ENCODE measurements at places on chromosomes 1 and 21.

GRCh38 chr1:12434174-12434573 lies 183.8 kb downstream of the DHRS3 start:
- DNase-seq, result no peak

- DNase-seq, result no peak
Measured at GRCh38 chr1:77762072-77762476, 2.4 kb upstream of the USP33 start.

GRCh38 chr1:111190931-111191451 lies 9.5 kb downstream of the DENND2D start:
- DNase-seq, result no peak

- DNase-seq, result no peak
Measured at GRCh38 chr1:57788313-57788712, 364.5 kb upstream of the DAB1 start.

GRCh38 chr1:240312872-240313271 lies 221.2 kb downstream of the FMN2 start:
- no peak for DNase-seq

DNA sequence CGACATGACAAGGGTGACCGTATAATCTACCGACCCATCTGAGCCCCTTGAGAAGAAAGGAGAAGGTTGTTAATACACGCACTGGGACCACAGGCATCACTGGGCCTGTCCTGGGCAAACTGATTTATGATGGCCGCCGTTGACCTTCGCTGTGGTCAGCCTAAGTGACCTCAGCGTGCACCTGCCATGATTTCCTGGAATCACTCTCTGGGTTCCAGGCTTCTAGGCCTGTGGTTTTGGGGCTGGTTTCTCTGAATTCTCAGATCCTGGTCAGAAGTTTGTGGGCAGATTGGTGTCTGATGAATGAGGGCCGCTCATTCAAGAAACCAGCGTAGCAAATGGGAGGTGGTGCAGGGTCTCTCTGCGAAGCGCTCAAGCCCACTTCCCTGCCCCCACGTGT lies 64.0 kb downstream of the SIK1 start:
- no peak for DNase-seq

DNA sequence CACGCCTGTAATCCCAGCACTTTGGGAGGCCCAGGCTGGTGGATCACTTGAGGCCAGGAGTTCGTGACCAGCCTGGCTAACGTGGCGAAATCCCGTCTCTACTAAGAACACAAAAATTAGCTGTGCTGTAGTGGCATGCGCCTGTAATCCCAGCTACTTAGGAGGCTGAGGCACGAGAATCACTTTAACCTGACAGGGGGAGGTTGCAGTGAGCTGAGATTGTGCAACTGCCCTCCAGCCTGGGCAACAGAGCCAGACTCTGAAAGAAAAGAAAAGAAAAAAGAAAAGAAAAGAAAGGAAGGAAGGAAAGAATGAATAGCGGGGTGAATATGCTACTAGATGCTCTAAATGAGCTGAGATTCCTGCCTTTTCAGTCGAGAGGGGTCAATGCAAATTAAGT lies 7.1 kb downstream of the GFI1 start:
- DNase-seq, result no peak

GRCh38 chr1:107175102-107175909 lies 34.5 kb downstream of the NTNG1 start:
- DNase-seq, result no peak

DNA sequence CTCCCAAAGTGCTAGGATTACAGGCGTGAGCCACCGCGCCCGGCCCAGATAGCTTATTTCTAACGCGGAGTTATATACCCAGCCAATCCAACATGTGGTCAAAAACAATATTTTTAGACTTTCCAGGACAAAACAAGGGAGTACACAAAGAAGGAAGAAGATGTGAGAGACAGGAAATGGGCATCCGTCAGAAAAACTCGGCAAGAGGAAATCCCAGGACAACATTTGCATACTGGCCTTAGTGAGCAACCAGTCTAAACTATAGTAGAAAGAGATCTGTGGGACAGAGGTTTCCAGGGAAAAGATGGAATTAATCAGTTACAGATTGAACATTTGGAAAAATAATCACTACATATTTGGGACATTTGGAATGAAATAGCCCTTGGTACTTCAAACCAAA lies 11.4 kb downstream of the ARMH1 start:
- DNase-seq, result no peak

DNA sequence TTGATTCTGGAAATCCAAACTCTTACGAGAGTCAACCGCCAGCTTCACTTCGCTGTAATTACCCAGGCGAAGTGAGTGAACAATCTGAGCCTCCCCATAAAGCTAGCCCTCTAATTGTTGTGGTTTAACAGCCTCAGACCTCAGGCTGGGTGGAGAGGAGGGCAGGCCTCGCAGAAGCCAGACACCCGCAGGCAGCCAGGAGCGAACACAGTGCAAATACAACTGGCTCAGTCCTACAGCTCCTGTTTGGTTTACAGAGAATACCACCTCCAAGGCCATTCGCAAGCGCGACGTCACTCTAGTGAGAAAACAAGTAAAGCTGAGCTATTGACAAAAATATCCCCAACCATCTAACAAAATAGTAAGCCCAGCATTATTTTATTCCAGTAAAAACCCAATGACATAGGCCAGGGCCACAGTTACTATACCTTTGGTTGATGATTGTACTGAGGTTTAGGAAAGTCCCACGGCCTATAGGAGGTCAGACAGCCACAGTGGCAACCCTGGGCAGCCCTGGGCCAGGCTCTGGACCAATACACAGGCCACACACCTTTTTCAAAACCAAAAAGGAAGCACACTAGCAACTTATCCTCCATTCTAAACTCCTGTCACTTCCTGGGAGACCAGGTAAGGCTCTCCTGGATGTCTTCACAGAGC lies 163.3 kb downstream of the ETS2 start:
- DNase-seq, result no peak

DNA sequence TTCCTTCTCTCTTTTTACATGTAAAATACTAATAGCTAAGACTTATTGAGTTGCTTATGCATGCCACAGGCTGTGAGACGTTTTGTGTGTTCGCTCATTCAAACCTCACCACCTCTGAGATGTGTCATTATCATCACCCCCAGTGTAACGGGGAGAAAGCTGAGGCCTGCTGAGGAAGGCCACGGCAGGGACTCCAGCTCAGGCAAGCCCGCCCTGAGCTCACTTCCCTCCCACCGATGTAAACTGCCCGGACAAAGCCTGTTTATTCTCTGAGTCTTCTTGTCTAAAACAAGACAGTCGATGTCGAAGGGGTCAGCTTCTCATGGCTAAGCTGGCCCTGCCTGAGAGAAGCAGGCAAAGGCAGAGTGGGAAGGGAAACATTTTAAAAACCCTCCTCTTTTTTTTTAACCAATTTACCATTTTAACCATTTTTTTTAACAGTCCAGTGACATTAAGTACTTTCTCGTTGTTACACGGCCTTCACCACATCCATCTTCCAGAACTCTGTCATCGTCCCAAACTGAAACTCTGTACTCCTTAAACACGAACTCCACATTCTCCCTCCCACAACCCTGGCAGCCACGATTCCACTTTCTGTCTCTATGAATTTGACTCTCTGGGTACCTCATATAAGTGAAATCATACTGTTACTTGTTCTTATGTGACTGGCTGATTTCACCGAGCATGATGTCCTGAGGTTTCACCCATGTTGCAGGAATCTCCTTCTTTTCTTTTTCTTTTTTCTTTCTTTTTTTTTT lies 204.8 kb upstream of the GALNT2 start:
- no peak for DNase-seq

DNA sequence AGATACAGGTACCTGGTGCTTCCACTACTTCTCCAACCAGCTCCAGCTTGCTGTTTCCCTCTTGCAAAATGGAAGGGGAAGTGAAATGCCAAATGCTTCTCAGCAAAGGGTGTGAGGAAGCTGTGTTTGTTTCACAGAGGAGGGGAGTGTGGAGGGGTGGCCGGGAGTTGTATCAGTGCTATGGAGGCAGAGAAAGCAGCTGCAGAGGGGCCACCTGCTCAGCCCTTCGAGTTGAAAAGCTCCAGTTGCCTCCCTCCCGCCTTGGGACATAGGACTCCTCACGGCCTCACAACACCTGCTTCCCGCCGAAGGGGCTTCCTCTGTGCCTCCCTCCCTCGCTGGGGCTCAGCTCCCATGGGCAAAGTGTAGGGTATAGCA lies 12.1 kb upstream of the LINGO4 start:
- no peak for DNase-seq

- no peak for DNase-seq
Measured at GRCh38 chr1:68218490-68218889, 13.8 kb downstream of the WLS start.

DNA sequence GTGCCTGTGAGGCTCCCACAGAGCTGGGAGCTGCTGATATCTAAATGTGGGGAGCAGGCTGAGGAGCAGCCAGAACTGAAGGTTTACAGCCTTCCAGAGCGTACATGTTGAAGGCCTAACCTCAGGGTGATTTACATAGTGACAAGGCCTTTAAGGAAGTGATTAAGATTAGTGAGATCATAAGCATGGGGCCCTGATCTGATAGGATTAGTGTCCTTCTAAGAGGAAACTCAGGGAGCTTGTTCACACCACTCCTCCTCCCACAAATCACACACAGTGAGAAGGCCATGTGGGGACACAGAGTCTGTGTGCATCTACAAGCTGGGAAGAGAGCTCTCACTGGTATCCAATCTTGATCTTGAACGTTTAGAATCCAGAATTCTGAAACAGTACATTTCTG lies 92.3 kb upstream of the NBPF6 start:
- DNase-seq, result no peak

DNA sequence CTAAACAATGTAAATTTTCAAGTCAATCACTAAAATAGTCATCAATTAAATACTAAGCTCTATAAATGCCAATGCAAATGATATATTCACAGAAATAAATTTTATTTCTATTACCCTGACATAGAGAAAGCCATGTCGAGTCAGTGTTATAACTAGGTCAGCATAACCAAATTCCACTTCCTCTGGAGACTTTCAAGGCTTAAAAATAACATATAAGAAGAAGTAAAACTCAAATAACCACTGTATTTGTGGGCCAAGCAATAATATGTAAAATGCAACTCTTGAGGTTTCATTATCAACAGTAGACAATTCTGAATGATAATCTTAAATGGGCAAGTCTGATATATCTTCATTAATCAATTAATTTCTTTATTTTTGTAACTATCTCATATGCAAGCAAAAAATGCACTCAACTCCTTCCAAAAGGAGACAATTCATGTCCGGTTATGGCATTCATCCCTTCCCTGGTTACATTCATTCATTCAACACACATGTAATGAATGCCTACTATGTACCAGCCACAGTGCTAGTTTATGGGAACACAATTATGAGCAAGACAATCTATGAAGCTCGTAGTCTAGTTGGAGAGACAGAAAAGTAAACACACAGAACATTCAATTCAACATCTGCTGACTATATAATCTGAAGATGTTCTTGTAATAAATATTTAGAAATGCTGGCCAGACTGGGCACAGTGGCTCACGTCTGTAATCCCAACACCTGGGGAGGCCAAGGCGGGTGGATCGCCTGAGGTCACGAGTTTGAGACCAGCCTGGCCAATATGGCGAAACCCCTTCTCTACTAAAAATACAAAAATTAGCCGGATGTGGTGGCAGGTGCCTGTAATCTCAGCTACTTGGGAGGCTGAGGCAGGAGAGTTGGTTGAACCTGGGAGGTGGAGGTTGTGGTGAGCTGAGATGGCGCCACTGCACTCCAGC lies 37.1 kb upstream of the CAP1 start:
- no peak for DNase-seq

GRCh38 chr1:178688244-178688643 lies 36.8 kb upstream of the RALGPS2 start:
- no peak for DNase-seq

GRCh38 chr1:72086394-72086793 lies 195.9 kb downstream of the NEGR1 start:
- no peak for DNase-seq

- peak; percentile 19 for DNase-seq
Measured at GRCh38 chr1:5548266-5548665, 444.0 kb downstream of the NPHP4 start.

DNA sequence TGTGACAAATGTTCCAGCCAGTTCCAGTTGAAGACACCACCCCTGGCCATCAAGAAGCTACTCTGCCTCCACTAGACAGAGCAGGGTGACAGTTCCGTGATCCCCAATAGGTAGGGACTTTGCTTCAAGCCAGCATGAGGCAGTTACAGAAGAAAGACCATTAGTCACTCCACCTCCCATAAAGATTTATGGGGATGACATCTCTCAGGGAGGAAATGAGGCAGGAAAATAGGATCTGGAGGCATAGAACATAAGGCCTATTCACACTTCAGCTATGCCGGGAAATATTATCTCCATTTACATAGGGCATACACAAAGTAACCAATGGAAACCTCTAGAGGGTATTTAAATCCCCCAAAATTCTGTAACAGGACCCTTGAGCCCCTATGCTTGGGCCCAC lies 3.5 kb upstream of the GBP7 start:
- DNase-seq, result no peak

DNA sequence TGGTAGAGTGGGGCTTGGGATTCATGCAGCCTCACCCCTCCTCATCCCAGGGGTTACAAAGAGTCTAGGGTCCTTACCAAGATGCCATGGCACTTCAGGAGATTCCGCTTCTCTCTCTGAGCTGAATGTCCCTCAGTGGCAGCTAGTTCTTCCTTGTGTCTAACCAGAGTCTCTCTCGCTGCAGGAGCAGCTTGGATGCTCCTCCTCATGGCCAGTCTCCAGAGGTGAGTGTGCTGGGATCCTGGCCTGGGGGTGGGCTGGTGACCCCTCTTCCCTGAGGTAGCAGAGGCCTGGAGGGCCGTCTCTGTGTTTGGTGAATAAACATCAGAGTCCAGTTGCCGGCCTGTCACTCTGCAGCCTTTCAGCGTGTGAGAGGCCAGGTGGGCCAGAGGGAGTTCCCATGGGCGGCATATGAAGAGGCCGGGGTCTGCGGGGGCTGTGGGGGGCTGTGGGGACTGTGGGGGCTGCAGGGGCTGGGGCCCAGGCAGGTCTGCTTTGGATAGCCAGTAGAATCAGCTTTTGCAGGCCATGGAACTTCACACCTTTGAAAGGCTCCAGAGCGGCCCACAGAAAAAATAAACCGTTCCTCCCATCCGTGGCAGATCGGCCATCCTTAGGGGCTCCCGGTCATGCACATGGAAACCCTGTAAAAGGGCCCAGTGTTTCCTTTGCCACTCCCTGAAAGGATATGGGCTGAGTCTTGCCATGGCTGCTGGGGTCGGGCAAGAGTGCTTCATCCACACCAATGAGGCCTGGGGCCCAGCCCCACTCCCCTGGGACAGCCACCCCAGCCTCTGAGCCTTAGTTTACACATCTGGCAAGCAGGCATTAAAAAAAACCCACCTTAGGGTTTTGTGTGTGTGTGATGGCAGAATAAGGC lies 256.4 kb downstream of the FOXD2 start:
- no peak for DNase-seq

DNA sequence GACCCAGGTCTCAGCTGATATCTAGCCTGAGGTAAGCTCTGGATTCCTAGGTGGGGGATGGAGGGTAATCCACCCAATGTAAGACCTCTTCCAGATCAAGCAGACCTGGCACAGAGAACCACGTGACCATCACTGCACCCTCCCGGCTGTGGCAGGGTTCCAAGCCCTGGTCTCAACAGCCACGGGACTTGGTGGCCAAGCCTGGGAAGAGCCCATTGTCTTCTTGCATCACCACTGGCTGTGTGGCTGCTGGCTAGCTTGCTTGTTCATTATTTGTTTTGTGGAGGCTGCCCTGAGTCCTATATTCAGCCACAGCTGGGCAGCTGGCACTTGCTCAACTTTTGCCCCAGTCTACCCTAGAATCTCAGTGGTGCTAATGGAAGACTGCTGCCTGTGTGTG lies 24.1 kb upstream of the NFASC start:
- DNase-seq, result no peak

- no peak for DNase-seq
Measured at GRCh38 chr1:175808573-175808972, 65.2 kb upstream of the TNR start.

Data from left kidney (tissue), 8 donors.